ENCODE measurements at places on chromosomes 16 and 17.

DNA sequence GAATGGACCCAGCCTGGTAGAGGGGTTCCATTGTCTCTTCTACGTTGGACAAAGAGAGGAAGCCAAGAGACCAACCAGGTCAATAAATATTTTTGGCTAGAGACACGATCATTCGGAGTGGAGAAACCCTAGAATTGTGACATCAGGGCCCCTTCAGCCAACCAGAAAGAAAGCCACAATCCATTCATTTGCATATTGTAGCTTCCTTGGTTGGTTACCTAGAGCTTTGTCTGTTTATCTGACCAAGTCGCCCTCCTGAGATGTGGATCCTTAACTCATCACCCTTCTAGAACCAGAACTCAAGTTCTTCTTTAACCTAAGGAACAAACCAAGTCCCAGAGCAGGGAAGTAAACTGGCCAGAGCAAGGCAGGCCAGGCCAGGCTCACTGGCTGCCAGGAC is at the start of gene CCDC182:
TSS of gene CCDC182 (minus strand) at position 58 of the 400 bp plus-strand sequence. CDS start at position 31, 27 bp downstream.
- peaks cover 9% of the 10 kb centered on the region for H3K27me3 ChIP-seq
- H3K4me1 ChIP-seq = no peaks in the 10 kb centered on the region
- DNase-seq = no peak
- no peak within 1 kb of the TSS for H3K27ac ChIP-seq
- no peaks in the 10 kb centered on the region for H3K36me3 ChIP-seq
- no peak within 1 kb of the TSS for H3K4me3 ChIP-seq

GRCh38 chr16:64390102-64390501 is 731.8 kb downstream of the CDH11 start:
- no peak overlapping the region for H3K4me3 ChIP-seq
- peak overlapping the region; percentile 51 for H3K27ac ChIP-seq
- H3K4me1 ChIP-seq = peaks cover 5% of the 10 kb centered on the region
- H3K36me3 ChIP-seq = no peaks in the 10 kb centered on the region

- no peaks in the 10 kb centered on the region for H3K4me1 ChIP-seq
- no peak overlapping the region for H3K4me3 ChIP-seq
- no peaks in the 10 kb centered on the region for H3K36me3 ChIP-seq
- no peak for DNase-seq
These were observed 39.0 kb upstream of the KDM8 start for GRCh38 chr16:27164352-27164751.

GRCh38 chr17:56995766-56996165 is 17.8 kb downstream of the SCPEP1 start:
- no peak for DNase-seq
- H3K4me3 ChIP-seq = no peak overlapping the region
- H3K36me3 ChIP-seq = no peaks in the 10 kb centered on the region
- no peaks in the 10 kb centered on the region for H3K27me3 ChIP-seq
- H3K27ac ChIP-seq = no peak overlapping the region
- H3K4me1 ChIP-seq = no peaks in the 10 kb centered on the region

DNA sequence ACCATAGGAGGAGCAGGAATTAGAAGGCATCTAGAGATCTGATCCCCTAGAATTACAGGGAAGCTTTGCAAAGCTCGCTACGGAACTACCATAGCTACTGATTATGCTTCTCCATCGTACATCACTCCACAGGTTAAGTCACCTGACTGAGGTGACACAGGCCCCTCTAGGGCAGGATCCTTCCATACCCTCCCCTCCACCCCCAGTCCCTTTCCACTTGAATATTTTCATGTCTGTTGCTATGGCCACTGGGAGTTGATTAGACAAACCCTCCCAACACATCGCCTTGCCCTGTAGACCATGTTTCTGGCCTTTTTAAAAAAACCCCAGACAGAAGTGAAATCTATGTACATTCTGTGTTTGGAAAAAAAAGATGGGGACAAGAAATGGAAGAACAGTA is 287.1 kb downstream of the SOX9 start:
- H3K4me3 ChIP-seq = no peak overlapping the region
- no peaks in the 10 kb centered on the region for H3K36me3 ChIP-seq
- H3K4me1 ChIP-seq = peaks cover 55% of the 10 kb centered on the region
- H3K27me3 ChIP-seq = no peaks in the 10 kb centered on the region
- peak overlapping the region; percentile 70 for H3K27ac ChIP-seq

DNA sequence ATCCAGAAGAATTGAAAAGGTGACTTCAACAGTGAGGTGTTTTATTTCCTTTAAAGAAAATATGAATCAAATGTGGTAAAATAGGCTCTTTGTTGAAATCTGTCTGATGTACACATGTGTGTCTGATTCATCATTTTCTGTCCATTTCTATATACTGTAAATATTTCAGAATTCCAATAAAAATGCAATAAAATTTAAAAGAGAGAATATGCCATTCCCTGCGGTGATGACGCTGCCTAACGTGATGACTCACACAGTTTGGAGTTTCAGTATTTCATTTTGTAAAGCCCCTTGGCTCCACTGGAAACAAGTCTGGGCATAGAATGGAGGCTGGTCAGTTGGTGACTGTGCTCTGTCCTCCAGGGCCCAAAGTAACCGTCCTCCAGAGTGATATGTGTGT is 482.5 kb upstream of the CDH5 start:
- no peaks in the 10 kb centered on the region for H3K27me3 ChIP-seq
- no peak for DNase-seq
- H3K4me1 ChIP-seq = peaks cover 4% of the 10 kb centered on the region
- no peak overlapping the region for H3K27ac ChIP-seq
- H3K4me3 ChIP-seq = no peak overlapping the region
